ENCODE measurements at places on chromosomes 16 and 17. TPM values are rescaled to one million over a fixed set of nuclear protein-coding genes. Genes with fewer than 3 reads are reported as not detected.

- no peak for DNase-seq
Measured at GRCh38 chr16:27717726-27718125, 167.8 kb downstream of the KATNIP start.

GRCh38 chr16:79599256-79599836, 1.2 kb downstream of the MAF start:
- no peak for DNase-seq

GRCh38 chr17:63490329-63490728, 13.5 kb downstream of the ACE start:
- no peak for DNase-seq

GRCh38 chr17:44759916-44760243, 1.1 kb downstream of the ADAM11 start:
- no peak for DNase-seq

DNA sequence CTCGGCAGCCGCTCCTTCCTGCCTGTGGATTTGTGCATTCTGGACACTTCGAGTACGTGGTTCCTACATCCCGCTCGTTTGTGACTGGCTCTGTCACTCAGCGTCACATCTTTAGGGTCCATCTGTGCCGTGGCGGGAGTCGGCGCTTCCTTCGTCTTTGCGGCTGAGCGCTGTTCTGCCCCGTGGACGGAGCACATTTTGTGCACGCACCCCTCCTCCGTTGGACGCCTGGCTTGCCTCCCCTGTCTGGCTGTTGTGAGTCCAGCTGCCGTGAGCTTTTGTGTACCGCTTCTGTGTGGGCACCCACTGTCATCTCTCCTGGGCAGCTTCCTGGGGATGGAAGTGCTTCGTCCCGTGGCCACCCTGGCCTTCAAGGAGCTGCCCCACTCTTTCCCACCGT, 6.4 kb downstream of the ZNF469 start:
- no peak for DNase-seq

GRCh38 chr17:63631626-63632025, 9.4 kb downstream of the MAP3K3 start:
- no peak for DNase-seq

- no peak for DNase-seq
Measured at GRCh38 chr16:53839150-53839549, 135.2 kb downstream of the FTO start.

Gene DHRS7B
- polyA plus RNA-seq: 12.5 TPM

Gene ZFP90
- 25.2 TPM for polyA plus RNA-seq

Gene CLDN6
- polyA plus RNA-seq: 0.10 TPM

Gene DHX58
- 2.0 TPM for polyA plus RNA-seq

Gene ARHGDIG
- polyA plus RNA-seq: not detected

Gene CTRL
- polyA plus RNA-seq: 0.14 TPM

Gene SLC16A6
- 1.2 TPM for polyA plus RNA-seq

Gene ITGAL
- polyA plus RNA-seq: not detected

Gene MT1H
- not detected for polyA plus RNA-seq

Gene TMEM204
- polyA plus RNA-seq: 6.2 TPM

Gene EFNB3
- 7.7 TPM for polyA plus RNA-seq

Gene CD300E
- not detected for polyA plus RNA-seq

All from AG04450 (cell line).